NCI-H460 (cell line): ENCODE measurements at places on chromosomes 11 and 22.

DNA sequence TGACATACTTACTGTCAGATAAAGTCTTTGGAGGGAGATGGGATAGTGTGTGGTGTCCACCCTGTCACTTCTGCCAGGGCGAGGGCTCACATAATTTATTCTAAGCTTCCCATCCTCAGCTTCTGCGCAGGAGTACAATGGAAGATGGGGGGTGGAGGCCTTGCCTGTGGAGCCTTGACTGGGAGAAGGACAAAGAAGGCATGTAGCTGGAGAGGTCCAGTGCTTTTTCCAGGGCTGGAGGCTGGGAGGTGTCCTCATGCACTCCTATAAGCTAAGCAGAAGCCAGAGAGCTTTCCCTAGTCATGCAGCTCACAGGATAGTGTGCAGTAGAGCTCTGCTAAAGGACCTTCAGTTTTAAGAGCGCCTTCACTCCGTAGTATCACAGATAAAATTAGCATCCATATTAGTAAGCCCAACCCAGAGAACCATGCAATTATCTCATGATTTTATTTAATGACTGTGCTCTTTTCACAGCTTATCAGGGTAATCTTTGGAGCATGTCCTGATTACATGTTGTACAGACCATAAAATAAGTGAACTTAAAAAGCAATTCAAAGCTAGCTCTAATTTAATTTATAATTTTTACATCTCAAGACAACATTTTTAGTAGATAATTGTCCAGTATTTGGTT is 148.3 kb downstream of the TEAD1 start:
- no peak for DNase-seq

GRCh38 chr11:104898685-104899013 is 389 bp upstream of the CASP12 start:
- no peak for DNase-seq

DNA sequence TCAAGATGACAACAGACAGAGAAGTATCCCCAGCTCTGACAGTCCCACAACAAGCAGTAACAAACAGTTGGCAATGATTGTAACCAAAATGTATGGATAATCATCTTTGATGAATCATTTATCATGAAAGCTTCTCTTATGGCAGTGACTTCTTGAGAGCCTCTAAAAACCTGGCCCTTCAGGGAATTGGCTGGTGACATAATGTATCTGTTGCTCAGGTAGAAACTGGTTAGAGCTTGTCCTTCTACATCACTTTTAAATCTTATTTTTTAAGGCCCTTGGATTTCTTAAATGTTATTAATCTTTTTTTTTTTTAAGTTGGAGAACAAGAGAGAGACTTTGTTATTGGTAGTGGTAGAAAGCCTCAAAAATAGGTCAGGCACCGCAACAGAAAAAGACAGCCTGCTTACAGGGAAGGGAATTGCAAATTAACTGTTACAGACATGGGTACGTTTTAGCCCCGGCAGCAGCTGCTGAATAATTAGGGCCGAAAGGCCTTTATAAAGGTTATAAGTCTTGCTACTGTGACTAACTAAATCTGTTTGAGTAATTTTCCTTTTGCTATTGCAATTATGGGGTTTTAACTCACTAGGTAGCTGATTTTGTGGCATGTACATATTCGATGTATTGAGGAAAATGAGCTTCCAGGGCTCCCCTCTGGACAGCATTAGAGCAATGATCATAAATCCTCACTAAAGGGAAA is 207.7 kb upstream of the LRRC4C start:
- DNase-seq = no peak

DNA sequence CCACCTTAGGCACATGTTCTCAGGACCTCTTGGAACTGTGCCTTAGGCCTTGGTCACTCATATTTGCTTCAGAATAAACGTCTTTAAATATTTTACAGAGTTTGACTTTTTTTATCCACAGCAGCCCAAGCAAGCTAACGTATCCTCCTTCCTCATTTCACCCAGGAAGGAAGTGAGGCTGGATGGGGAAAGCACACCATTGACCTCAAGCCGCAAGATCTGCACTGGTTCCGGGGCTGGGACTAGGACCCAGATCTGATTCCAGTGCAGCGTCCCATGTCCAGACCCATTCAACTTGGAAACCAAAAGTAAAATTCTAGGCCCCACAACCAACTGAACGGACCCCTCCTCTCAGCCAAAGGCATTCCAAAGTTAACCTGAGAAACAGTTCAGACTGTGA is 2.4 kb upstream of the LGALS12 start:
- no peak for DNase-seq

DNA sequence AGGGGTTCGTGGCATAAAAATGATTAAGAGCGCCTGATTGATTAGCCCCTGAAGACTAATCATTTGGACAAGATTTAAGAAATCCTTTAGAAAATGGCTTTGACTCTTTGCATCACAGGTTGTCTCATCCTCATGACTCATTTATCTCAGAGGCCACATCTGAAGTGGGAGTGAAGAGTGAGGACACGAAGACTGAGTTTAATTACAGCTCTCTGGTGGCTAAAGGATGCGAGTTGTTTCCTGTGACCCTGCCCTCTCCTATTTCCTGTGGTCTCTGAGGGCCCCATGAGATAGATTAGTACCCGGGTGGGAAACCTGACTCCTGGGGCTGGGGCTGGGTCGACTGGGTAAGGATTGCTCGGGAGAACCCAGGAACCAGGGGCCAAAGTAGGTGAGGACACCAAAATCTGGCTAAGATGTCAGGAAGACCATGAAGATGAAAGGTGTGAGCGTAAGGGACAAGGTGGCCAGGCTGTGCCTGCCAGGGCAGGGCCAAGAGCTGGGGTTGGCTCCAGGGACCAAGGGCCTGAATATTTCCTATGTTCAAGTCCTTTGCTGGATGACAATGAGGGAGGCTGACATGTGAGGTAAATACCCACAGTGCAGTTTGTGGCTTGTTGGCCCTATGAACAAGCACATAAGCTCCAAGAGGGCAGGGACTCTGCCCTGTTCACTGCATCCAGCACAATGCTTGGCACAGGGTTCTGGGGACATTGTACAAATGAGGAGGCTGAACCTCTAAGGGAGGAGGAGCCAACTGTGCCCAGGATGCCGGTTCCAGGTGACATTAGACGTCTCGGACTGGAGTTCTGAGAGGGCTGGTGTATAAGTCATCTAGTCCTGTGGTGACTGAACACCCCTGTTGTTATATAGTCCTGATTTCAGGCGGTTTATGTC is 3.6 kb downstream of the OTOG start:
- no peak for DNase-seq

GRCh38 chr11:113177671-113178070 is 136.7 kb upstream of the TTC12 start:
- no peak for DNase-seq

DNA sequence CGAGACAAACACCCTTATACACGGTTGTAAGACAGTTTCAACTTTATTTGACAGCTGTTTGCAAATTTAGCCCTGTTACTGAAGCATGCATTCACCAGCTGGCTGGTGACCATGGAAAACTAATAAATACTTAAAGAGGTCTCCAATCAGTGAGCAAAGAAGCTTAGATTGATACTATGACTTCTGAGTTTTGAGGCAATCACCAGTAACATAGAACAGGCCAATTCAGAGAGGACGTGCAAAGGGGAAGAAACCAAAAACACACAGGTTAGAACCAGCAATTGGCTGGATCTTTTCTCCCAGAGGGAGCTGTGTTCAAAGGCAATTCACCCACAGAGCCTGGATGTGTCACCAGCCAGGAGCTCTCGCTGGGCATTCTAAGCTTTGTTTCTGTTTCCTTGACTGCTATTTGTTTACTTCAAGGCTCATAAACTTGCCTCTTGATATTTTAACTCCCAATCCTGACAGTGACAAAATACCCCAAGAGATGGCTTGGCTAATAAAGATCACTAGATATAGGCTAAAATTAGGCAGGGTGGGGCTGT is 113.6 kb upstream of the MTMR2 start:
- DNase-seq = no peak

DNA sequence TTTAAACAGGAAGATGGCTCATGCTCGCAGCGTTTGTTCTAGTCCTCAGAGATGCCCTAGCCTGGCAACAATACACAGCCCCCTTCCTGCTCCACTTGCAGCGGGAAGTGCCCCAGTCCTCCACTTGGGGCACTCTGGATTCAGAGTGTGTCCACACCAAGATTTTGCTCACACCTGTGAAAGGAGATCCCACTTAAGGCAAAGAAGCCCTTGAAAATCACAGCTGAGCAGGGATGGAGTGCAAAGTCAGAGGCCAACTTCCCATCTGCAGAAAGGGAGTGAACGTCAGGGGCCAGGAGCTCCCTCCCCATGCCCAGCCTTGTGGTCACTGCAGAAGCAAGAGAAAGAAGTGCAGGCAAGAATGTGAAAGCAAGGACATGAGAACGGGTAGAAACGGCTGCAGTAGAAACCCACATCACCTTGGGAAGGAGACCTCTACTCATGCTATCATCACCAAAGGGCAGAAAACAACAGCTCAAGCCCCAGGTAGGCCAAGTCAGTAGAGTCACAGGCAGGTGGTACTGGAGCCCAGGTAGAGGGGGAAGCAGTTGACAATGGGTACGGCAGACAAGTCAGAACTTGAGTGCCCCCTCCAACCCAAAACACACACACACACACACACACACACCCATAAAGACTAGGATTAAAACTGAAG is 157.4 kb downstream of the BUD13 start:
- DNase-seq = no peak

DNA sequence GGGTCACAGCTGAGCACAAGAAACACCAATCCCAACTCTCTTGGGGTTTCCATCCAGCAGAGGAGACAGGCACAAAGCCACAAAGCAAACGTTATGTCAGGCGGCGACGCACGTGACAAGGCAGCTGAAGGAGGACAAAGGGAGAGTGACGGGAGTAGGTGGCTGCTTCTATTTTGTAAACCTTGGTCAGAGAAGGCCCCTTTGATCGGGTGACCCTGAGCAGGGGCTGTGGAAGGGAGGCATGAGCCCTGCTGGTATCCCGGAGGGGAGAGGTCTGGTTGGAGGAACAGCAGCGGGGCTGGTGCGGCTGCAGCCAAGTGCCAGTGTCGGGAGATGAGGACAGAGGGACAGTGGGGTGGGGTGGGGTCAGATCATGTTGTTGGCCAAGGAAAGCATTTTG is 17.3 kb upstream of the RFPL3 start:
- no peak for DNase-seq

GRCh38 chr22:43879901-43880540 is 11.8 kb downstream of the PNPLA5 start:
- DNase-seq = no peak

DNA sequence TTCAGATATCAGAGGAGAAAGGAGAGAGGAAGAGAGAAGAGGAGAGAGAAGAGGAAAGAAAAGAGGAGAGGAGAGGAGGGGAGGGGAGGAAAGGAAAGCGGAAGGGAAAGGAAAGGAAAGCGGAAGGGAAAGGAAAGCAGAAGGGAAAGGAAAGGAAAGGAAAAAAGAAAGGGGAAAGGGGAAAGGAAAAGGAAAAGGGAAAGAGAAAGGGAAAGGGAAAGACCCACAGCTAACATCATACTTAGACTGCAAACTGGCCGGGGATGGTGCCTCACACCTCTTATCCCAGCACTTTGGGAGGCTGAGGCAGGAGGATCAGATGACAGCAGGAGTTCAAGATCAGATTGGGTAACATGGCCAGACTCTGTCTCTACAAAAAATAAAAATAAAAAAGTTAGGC is 11.4 kb downstream of the CHEK2 start:
- DNase-seq = no peak

- DNase-seq = no peak
These were observed 62.7 kb upstream of the HORMAD2 start for GRCh38 chr22:30017375-30018223.

DNA sequence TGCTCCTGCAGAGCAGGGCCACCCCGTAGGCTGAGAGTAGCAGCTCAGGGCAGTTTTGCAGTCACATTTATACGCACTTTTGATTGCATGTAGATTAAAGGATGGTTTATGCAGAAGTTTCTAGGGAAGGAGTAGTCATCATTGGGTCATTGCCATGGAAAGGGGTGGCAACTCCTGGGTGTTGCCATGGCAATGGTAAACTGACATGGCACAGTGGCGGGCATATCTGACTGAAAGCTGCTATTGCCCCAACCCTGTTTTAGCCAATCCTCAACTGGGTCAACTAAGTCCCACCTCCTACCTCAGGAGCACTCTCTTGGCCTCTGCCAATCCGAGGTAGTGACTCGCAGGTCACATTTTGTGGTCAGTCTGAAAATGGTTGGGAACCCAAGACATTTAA is 2.4 kb upstream of the ARSA start:
- DNase-seq = no peak

GRCh38 chr11:48182860-48183526 is 33.6 kb upstream of the OR4B1 start:
- no peak for DNase-seq

- DNase-seq = no peak
These were observed 14.1 kb upstream of the ADORA2A start for GRCh38 chr22:24413271-24413670.

- no peak for DNase-seq
These were observed 5.3 kb downstream of the C22orf39 start for GRCh38 chr22:19442166-19442565.

GRCh38 chr11:95625164-95625900 is 164.2 kb downstream of the FAM76B start:
- no peak for DNase-seq

GRCh38 chr11:132977241-132977640 is 555.1 kb downstream of the OPCML start:
- no peak for DNase-seq
